ENCODE measurements at places on chromosomes 13 and 19.

DNA sequence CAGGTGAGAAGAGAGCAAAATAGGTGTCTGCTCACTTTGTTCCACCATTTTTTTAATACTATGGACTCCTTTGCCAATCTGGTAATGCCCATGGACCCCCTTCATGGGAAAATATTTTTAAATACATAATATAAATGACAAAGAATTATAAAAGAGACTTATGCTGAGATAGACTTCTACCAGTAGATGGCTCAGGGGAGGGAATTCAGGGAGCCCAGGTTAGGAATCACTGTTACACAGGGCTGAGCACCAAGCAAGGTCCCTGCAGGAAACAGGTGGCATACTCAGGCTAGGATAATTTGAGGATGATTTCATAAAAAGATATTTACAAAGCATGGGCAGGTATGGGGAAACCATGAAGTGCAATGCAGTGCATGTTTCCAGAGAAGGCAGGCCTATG, 525.9 kb downstream of the FGF9 start:
- no peak for DNase-seq

GRCh38 chr13:36101157-36101556, 30.0 kb downstream of the DCLK1 start:
- no peak for DNase-seq

- DNase-seq: no peak
Observed at GRCh38 chr13:81917810-81918209, 1576.9 kb upstream of the SPRY2 start.

DNA sequence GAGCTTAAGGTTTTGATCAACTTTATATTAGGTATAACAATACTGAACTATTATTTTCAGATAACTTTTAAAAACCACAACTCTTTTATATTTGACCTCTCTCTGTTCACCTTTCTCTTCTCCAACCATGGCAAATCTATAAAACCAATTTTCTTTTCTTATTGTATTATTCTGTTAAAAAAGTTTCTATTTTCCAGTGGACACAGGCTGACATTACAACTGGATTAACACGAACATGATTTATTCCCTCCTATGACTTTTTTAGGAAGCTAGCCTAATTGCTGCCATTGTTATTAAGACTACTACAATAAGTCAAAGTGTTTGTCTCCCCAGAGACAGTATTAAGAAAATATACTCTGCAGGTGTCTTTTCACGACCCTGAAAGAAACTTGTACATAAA, 2291.1 kb upstream of the PCDH20 start:
- no peak for DNase-seq

DNA sequence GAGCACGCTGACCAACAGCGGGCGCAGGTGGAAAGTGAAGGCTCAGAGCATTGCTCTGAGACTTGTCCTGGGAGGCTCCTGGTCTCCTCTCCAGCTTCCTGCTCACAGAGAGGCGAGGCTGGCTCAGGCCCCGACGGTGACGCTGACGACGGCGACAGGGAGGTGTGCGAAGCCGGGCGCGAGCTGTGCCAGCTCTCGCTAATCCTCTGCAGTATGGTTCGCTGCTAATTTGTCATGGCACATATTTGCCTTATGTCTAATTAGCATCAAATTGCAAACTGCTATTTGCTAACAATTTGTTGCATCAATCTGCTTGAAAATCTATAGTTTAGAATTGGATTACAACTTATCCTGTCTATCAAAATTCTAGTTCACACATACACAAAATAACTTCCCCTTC, 469.8 kb upstream of the ZNF507 start:
- DNase-seq: no peak

DNA sequence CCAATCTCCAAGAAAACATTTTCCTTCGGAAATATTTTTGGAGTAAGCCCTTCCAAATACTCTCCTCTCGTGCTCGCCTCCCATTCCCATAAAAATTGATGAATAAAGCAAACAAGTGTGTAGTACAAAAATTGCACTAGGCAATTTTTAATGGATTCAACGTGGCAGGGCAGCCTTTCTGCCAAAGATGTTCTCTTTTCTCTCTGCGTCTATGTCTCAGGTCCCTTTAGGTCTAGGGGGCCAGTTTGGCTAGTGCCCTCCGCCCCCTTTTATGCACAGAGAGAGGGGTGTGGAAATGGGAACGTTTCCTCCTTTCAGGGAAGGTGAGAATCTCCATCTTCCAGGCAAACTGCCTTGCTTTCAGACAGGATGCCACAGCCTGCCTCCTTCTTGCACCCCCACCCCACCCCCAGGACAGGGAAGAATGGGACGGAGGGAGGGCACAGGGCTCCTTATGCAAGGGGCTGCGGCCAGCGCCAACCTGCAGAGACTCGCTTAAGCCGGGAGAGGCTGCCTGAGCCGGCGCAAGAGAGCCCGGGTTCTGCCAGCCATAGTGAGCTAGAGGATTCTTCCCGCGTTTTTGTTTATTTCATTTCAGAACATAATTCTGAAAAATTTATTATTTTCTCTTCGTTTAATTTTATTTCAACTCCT, 2.7 kb upstream of the ZIC2 start:
- peak; percentile 53 for DNase-seq

GRCh38 chr13:43153436-43154090, 130.2 kb downstream of the DNAJC15 start:
- no peak for DNase-seq

DNA sequence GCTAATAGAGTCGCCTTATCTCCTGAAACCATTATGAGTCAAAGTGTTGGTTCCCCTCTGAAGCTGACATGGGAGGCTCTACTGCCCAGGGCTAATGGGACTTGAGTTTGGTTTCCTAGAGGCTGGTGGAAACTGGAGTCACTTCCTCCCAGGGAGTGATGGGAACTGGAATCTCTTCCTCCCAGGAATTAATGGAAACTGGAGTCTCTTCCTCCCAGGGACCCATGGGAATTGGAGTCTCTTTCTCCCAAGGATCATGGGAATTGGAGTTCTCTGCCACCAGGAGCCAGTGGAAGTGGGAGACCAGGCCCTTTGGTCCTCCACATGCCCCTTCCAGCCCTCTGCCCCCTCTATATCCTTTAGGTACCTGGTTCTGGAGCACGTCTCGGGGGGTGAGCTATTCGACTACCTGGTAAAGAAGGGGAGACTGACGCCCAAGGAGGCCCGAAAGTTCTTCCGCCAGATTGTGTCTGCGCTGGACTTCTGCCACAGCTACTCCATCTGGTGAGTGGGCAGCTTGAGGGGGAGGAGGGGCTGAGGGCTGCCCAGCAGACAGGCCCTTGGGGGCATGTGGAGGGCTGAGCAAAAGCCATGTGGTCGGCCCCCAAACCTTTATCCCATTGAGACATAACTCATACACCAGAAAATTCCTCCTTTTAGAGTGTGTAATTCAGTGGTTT, 5.5 kb downstream of the BRSK1 start:
- DNase-seq: peak; percentile 24

DNA sequence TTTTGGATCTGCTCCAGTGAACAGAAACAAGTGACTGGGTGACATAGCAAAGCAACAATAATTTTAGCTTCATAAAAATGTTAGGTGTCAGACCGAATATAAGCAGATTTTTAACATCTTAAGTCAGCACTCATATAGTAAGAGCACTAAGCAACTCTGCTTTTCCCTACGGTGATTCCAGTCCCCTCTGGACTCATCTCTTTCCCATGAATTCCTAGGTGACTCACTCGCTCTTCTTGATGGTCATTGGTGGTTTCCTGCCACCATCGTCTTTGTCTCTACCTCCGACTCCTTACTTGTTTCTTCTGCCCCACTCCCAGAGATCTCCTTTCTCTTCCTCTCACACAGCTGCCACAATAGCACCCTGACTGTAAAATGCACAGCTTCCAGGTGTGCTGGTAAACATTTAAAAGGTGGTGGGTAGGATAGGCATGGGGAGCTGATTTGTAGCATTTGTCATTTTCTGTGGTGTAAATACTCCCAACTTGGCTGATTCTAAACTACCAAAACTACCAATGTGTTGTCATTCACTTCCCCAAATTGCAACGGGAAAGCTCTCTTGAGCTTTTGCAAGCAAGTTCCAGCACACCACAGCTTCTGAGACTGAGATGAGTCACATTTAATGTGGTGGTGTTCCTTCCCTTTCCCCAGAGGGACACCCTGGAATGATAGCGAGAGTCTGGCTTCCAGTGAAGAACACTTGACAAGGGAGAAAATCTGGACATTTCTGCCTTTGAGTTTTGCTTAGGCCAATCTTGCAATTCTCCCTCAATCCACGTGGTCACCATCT, 42.8 kb upstream of the CLDN10 start:
- DNase-seq: no peak

- no peak for DNase-seq
Observed at GRCh38 chr13:60427285-60427684, 30.3 kb downstream of the TDRD3 start.

- no peak for DNase-seq
Observed at GRCh38 chr13:31970231-31970930, 61.2 kb upstream of the FRY start.

DNA sequence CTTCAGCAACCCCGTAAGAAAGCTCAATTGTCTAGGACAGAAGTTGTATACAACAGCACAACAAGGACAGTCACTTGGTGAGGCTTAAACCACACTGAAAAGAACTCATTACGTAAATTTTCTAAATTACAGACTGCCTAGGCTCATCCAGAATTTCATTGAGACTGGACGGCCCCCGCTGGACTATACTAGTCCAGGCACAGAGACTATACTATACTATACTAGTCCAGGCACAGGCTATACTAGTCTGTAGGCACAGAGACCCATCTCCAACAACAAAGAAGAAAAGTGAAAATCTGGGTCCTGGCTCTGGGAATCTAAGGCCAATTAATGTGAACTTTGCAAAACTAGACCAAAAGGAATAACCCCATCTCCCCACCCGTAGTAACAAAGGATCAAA, 700 bp downstream of the ZNF816 start:
- DNase-seq: no peak

GRCh38 chr19:35518313-35518712, 4.9 kb upstream of the DMKN start:
- DNase-seq: no peak

- no peak for DNase-seq
Observed at GRCh38 chr13:114146173-114146572, 13.8 kb upstream of the RASA3 start.

DNA sequence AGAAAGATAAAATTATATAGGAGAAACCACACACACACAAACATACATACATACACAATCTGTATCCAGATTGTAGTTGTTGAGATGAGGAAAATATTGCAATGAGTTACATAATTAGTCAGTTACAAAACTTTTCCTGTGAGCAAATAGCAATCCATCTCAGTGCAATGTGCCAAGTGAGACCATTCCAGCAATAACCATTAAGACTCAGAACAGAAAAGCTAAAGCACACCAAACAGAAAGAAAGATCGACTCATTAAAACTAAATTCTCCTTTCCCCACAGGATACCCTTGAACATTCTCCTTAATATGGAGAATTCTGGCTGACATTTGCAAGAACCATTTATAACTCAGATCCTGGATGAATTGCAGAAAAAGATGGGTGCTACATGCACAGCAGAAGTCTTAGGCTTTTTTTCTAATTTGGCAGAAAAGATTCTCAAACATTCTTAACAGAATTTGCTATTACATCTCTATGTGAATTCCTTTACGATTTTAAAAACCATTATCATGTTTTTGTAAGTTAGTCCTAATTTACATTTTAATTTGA, 1341.2 kb upstream of the SPRY2 start:
- DNase-seq: no peak

- DNase-seq: no peak
Observed at GRCh38 chr13:113857531-113858195, 6.2 kb downstream of the GAS6 start.

DNA sequence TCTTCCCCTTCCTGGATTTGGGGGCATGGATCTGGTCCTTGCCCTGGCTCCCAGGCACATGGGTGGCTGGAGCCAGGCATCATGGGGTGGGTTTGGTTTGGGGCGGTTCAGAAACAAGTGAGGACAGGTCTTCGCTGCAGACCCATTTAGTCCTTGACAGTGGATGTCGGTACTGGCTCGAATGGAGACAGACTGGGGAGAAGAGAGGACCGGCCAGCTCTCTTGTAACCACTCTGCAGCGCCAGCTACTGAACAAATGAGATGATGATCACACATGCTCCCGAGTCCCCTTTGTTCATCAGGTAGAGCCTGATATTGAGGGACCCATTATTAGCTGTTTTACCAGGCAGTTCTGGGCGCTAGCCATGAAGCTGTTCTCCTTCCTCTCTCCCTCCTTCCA, 64.5 kb downstream of the CHST8 start:
- no peak for DNase-seq

GRCh38 chr19:49231389-49231788, 73.8 kb downstream of the TRPM4 start:
- no peak for DNase-seq

- no peak for DNase-seq
Observed at GRCh38 chr19:41194157-41194552, 1.1 kb downstream of the CYP2S1 start.

GRCh38 chr19:43596842-43597461, 557 bp downstream of the ZNF576 start:
- no peak for DNase-seq

GRCh38 chr19:16830679-16831078, 1.5 kb downstream of the SIN3B start:
- DNase-seq: no peak

DNA sequence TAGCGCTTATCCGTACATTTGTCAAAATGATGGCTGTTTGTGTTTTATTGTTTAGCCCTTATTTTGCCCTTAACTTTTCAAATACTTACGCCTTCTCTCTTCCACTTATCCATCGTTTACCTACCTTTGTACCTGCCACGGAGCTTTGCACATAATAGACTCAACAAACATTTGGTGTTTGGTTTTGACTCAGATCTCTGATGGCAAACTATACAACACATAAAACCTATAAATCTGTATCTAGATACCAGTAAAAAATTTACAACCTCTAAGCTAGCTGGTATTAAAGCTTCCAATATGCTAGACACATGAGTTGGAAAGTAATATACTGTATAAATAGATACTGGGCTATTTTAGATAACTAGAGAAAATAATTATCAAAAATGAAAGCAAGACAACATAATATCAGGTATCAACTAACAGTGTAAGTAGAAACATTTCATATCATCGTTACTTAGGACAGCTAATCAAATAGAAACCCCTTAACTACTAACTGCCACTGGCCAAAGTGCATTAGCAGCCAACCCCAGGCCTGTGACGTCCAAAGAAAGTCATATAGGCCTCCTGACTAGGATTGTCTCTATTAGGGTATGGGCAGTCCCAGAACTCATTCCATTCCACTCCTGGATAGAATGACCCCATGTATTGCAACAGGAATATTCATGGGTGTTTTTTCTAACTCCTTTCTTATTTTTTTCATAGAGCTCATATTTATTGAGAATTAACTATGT, 53.8 kb downstream of the KCTD12 start:
- peak; percentile 43 for DNase-seq

GRCh38 chr19:4232614-4233281, 3.4 kb downstream of the EBI3 start:
- no peak for DNase-seq

DNA sequence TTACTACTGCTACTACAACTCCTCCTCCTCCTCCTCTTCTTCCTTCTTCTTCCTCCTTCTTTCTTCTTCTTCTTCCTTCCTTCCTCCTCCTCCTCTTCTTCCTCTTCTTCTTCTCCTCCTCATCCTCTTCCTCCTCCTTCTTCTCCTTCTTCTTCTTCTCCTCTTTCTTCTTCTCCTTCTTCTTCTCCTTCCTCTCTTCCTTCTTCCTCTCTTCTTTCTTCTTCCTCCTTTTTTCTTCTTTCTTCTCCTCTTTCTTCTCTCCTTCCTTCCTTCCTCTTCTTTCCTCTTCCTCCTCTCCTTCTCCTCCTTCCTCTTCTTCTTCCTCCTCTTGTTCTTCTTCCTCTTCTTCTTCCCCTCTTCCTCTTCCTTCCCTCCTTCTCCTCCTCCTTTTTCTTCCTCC, 94.7 kb upstream of the MYO16 start:
- no peak for DNase-seq

- no peak for DNase-seq
Observed at GRCh38 chr19:53462861-53463260, 4.7 kb upstream of the ZNF813 start.

All from NCI-H526 (cell line).